GDM1 (cell line): ENCODE measurements at places on chromosomes 1 and 21.
A peak's percentile ranks its signal among the peaks of the same experiment; 100 is the strongest.

- no peak for DNase-seq
These were observed 119.0 kb downstream of the PDE4B start for GRCh38 chr1:65911679-65912078.

GRCh38 chr1:210298296-210298695, 30.4 kb upstream of the HHAT start:
- DNase-seq, result no peak

DNA sequence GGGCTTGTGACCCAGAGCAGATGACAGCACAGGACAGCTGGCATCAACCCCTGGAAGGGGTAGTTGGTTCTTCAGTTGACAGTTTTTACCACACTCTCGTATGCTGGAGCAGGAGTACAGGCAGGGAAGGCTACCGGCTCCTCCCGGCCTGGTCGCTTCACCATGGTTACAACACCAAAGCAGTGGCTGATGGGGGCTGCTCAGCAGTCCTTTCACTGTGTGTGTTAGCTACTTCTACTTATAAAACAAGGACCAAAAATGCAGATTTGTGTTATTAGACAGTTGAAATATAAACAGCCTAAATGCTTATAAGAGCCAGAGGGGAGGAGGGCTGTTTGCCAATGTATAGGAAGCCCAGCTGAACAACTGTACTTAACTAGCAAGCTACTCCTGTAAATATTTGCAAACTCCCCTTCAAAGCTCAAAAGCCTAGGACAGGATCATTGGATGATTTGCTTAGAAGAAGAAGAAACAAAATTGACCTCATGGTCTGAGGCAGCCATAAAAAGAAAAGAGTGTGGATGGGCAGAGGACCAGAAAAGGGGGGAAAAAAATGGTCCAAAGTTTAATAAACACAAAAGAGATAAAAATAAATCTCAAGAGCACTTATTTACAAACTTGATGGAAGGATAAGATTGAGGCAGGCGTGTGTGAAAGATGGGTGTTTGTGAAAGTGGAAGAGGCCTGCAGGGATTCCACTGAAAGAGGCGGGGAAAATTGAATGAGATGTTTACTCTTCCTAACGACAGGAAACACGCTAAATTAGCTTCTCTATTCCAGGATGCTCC, 57.1 kb downstream of the TGFB2 start:
- DNase-seq, result no peak

- DNase-seq, result no peak
These were observed 488.7 kb upstream of the USP24 start for GRCh38 chr1:55703726-55704363.

DNA sequence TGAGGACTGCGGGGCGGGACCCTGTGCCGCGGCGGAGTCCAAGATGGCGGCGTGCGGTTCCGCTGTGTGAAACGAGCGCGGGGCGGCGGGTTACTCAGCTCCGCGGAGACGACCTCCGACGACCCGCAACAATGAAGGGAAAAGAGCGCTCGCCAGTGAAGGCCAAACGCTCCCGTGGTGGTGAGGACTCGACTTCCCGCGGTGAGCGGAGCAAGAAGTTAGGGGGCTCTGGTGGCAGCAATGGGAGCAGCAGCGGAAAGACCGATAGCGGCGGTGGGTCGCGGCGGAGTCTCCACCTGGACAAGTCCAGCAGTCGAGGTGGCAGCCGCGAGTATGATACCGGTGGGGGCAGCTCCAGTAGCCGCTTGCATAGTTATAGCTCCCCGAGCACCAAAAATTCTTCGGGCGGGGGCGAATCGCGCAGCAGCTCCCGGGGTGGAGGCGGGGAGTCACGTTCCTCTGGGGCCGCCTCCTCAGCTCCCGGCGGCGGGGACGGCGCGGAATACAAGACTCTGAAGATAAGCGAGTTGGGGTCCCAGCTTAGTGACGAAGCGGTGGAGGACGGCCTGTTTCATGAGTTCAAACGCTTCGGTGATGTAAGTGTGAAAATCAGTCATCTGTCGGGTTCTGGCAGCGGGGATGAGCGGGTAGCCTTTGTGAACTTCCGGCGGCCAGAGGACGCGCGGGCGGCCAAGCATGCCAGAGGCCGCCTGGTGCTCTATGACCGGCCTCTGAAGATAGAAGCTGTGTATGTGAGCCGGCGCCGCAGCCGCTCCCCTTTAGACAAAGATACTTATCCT, 430 bp downstream of the RBM15 start:
- DNase-seq, result no peak

DNA sequence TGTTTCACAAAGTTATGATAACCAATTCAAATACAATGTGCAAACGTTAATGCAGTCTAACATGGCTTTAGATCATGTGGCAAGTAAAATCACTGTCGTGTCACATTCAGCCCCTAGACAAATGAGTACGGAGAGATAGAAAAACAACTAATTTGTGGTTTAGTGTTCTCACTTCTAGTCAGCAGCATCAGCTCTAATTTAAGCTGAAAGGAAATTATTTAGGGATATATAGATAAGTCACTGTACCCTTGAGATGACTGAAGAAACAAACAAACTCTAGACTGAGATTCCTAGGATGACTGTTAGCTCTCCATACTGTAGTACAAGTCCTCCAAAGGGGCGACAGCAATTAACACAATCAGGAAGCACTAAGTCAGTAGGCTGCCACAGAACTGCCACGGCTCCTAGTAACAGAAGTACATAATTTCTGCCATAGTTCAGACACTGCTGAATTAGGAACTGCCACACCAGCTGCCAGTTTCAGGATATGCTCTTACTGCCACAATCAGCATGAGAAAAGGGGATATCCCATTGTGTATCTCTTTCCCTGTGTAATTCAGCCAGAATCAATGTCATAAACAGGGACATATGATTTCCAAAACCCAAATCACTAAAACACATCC, 150.4 kb upstream of the NEGR1 start:
- no peak for DNase-seq

- DNase-seq, result no peak
These were observed 1659.8 kb downstream of the BRINP3 start for GRCh38 chr1:188817814-188818213.

DNA sequence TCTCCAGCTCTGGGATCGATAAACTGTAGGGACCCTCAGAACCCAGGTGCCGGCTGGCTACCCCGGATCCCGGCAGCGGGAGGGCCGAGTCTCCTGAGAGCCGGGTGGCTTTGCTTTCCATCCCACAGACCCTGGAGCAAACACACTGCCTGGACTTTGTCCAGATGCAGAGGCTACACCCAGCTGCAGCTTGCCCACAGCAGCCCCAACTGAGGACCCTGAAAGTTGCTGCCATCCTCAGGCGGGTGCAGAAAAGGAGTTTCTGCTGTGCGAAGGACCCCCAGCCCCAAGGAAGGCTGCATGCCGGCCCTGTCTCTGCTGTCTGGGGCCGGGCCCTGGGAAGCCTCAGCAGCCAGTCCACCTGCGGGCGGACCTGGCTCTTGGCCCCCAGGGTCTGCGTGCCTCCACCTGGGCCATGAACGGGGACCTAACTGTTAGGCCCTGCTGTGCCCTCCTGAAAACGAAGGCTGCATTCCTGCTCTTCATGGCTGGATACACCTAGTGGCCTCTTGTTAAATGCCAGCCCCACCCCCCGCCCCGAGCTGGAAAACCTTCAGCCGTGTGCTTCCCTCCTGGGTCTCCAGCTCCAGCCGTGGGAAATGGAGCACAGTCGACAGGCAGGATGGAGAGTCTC, 97.5 kb upstream of the ARHGEF16 start:
- no peak for DNase-seq

DNA sequence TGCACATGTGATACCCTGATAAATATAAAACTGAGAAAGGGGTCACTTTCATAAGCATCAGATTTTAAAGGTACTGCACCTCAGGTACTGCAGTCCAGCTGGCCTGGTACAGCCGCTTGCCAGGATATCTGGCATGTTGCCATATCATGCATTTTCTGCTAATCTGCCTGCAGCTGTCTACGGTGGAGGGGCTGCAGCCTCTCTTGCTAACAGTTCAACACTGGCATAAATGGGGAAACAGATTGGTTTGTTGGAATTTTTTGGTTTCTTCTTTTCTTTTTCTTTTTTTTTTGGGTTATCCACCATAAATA, 71.5 kb downstream of the MIS18A start:
- no peak for DNase-seq

DNA sequence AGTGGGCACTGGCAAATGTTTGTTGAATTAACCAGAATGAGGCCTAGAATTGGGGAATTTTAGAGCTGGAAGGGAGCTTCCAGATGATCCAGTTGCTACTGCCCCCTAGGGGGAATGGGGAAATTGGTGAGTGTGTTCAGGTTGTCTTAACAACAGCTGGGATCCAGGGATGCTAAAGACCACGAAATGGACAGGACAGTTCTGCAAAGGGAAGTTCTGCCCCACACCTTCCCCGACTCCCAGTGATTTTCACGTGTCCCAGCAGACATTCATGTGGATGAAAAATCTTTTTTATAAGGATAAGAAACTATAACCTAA, 33.9 kb downstream of the TRIM62 start:
- no peak for DNase-seq

GRCh38 chr1:59752556-59753414, 62.0 kb upstream of the HOOK1 start:
- no peak for DNase-seq

- no peak for DNase-seq
These were observed 191.5 kb downstream of the SDCCAG8 start for GRCh38 chr1:243447347-243447746.

- no peak for DNase-seq
These were observed 85.9 kb upstream of the GADD45A start for GRCh38 chr1:67599085-67599484.

DNA sequence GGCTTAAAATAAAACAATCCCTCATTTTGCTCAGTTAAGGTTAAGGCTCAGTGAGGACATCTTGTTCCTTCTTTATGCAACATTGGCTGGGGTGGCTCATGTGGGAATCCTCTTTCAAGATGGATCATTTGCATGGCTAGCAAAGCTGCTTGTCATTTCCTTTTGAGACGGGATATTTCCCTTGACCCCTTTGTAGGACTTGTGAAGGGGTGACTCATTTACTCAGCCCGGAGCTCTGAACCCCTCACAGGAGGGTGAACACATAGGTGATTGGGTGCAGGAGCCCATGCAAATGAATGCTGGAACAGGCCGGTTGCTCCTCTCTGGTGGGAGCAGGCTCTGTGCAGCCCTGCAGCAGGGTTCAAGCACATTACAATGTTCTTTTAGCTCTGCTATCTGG, 15.8 kb upstream of the C8A start:
- DNase-seq, result no peak

- DNase-seq, result no peak
These were observed 455.1 kb upstream of the ZP4 start for GRCh38 chr1:238345837-238346236.

DNA sequence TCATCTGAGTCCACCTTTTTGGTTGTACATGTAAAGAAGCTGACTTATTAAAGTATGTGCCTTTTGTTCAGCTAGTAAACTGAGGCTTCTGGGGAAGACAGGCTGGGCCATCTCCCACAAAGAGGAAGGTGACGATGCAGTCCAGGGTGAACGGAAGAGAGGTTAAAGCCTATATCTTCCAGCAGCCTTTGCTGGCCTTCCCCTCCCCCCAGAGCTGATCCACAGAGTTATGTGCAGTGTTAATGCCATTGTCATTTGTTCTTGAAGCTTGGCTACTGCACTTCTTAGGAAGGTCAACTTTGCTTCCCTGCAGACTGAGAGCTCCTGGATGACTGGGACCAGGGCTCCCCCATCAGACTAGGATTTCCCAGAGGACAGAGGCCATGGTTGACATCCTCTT, 2.2 kb downstream of the SLC30A2 start:
- DNase-seq, result no peak

DNA sequence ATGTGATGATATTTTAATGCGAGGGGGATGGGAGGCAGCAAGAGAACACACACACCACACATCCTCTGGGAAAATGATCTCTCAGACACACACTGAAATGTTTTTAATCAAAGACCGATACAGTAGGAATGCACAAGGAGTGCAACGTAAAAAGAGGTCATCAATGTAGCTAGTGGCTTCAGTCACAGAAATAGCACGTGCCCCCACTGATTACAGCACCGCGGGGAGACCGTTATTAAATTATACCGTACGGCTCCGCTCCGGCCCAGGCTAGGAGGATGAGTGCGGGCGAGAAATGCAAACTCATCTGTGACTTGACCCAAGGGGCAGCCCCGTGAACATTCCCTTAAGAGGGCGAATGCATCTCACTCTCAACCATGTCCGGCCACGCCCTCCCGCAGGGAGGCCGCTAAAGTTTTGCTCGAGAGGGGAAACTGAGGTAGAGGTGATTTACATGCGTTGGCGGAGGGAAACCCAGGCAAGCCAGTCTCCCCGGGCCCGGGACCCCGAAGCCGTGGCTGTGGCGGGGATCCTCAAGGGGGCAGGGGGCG, 552 bp downstream of the UBR4 start:
- DNase-seq, result no peak

DNA sequence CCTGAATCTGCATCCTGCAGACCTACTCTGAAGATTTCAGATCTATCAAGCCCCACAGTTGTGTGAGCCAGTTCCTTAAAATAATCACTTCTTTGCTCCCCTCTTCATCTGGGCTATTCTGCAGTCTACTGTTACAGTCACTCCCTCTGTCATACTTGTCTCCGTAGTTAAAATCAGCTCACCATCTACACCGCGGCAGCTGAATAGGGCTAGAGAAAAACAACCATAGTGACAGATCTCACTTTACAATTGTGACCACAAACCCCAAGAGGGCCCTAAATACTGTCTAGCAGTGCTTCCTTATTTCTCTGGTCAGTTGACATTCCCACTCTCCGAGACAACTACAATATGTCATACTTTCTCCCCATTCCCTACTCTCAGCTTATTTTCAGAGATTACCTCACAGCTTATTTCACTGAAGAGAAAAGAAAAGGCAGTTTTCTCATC, 12.9 kb downstream of the DESI2 start:
- DNase-seq, result peak; percentile 13

DNA sequence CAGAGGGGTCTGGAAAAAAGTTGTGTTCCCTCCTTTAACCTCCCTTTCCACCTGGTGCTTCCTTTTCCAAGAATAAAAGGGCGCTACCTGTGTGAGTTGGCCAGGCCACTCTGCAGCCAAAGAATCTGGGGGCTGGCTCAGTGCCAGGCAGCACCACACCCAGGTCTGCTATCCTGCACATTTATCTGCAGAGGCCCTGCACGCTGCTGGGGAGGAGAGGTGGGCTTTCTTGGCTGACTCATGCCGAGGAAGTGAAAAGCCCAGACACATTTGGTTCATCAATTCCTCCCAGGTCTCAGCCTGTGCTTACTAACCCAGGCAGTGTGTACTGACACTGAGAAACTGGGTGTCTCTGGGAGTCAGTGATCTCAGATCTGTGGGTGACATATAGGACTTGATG, 79.8 kb upstream of the F3 start:
- no peak for DNase-seq

DNA sequence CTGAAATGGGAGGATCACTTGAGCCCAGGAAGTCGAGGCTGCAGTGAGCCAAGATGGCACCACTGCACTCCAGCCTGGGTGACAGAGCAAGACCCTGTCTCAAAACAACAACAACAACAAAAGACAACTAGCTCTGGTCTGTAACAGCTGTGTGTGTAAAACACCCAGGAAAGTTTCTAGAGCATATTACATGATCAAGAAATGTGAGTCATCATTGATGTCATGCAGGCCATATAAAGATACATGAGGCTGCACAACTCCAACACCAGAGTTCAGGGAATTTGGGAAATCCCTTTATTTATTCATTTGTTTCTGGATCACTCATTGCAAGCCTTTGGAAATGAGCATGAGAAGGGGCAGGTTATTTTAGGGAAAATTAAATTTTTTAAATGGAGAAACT, 50.3 kb upstream of the CTPS1 start:
- no peak for DNase-seq
